NCI-H2081 (cell line): ENCODE measurements at places on chromosomes 11 and 22.

GRCh38 chr22:39678862-39679490 is 108.4 kb downstream of the CACNA1I start:
- DNase-seq = no peak

GRCh38 chr11:44725757-44726282 is 942 bp upstream of the TSPAN18 start:
- no peak for DNase-seq

GRCh38 chr11:6505577-6506240 is 8.6 kb downstream of the DNHD1 start:
- peak; percentile 55 for DNase-seq

GRCh38 chr11:118240999-118241763 is 11.0 kb downstream of the MPZL3 start:
- no peak for DNase-seq

- no peak for DNase-seq
These were observed 57.1 kb upstream of the TIMP3 start for GRCh38 chr22:32744176-32744959.

- DNase-seq = no peak
These were observed 8.7 kb upstream of the LAYN start for GRCh38 chr11:111531687-111532364.

DNA sequence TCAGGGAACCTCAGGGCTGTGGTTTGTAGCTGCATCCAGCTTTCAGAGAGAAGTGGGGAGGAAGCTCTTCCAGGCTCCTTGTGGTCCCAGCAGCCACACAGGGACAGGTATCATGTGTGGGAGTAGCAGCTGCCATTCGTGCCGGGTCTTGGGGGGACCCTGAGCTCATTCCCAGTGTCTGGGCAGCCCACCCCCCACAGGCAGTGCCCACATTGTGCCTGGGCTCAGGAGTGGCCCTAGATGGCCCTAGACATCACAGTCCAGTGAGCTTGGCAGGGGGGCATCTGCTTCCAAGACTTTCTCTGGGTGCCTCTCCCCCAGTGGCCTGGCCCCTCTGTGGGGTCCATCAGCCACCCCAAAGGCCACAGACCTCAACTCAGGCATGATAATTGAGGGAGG is 619.7 kb downstream of the BRD1 start:
- no peak for DNase-seq

DNA sequence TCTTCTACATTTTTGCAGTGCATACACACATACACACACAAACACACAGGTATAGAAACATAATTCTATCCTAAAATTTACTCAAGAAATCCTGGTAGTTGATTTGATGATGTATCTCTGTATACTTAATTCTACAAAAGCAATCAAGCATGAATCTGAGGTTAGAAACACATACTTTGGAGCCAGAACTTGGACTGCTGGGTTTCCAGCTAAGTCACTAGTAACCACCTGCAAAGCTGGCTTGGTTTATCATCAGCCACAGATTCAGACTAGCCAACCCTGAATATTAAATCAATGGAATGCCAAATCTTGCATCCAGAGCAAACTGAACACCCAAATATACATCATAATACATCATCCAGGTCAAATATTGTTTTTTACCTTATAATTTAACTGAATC is 24.8 kb upstream of the POU2AF2 start:
- DNase-seq = no peak

- no peak for DNase-seq
These were observed 94.7 kb downstream of the SERGEF start for GRCh38 chr11:17918049-17918605.

- peak; percentile 2 for DNase-seq
These were observed 232.9 kb downstream of the DLG2 start for GRCh38 chr11:85394283-85394682.

DNA sequence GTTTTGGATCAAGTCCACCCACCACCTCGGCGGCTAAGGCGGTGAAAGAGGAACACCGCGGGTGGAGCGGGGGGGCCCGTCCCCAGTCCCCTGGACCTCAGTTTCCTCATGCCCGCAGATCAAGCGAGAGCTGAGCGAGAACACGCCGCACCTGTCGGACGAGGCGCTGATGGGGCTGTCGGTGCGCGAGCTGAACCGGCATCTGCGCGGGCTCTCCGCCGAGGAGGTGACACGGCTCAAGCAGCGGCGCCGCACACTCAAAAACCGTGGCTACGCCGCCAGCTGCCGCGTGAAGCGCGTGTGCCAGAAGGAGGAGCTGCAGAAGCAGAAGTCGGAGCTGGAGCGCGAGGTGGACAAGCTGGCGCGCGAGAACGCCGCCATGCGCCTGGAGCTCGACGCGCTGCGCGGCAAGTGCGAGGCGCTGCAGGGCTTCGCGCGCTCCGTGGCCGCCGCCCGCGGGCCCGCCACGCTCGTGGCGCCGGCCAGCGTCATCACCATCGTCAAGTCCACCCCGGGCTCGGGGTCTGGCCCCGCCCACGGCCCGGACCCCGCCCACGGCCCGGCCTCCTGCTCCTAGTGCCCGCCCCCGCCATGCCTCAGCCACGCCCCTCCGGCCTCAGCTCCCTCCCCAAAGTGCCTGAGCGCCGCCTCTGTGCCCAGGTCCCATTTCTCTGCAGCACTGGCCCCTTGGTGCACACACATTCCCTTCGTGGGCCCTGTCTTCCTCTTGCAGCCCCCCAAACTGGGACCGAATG is 12.7 kb downstream of the MAFF start:
- DNase-seq = peak; percentile 31
